ENCODE measurements at places on chromosomes 3 and 15.

GRCh38 chr3:20225769-20226168, 39.8 kb upstream of the SGO1 start:
- no peak overlapping the region for H3K27ac ChIP-seq
- no peaks in the 10 kb centered on the region for H3K4me1 ChIP-seq
- no peak for DNase-seq
- H3K36me3 ChIP-seq: peaks cover 3% of the 10 kb centered on the region
- no peak overlapping the region for H3K4me3 ChIP-seq

GRCh38 chr15:72532991-72533601, 59.0 kb downstream of the ARIH1 start:
- H3K27ac ChIP-seq: peak overlapping the region; percentile 21
- DNase-seq: no peak
- no peaks in the 10 kb centered on the region for H3K27me3 ChIP-seq
- H3K4me3 ChIP-seq: no peak overlapping the region

DNA sequence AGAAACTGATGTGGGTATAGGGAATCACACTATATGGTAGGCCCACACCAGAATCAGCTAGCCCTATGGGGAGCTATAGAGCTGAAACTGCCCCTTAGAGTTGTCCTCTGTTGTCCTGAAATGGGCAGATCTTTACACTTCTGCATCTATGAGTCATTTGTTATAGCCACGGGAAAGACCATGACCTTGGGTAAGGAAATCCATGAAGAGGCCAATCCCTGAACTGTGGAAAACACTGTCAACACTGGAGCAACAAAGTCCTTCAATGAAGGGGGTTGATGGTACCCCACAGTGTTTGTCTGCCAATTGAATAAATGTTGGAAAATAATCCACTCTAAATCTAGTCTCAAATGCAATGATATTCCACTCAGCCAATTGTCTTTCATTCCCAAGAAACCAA, 5.2 kb upstream of the CD200R1 start:
- H3K27me3 ChIP-seq: no peaks in the 10 kb centered on the region
- H3K4me1 ChIP-seq: peaks cover 52% of the 10 kb centered on the region
- no peaks in the 10 kb centered on the region for H3K36me3 ChIP-seq
- H3K27ac ChIP-seq: peak overlapping the region; percentile 11

GRCh38 chr15:83066034-83066733, 868 bp downstream of the BTBD1 start:
- H3K27me3 ChIP-seq: no peaks in the 10 kb centered on the region
- H3K4me3 ChIP-seq: no peak overlapping the region
- no peak overlapping the region for H3K27ac ChIP-seq
- no peaks in the 10 kb centered on the region for H3K36me3 ChIP-seq
- no peak for DNase-seq

- no peak overlapping the region for H3K27ac ChIP-seq
- no peak for DNase-seq
- H3K27me3 ChIP-seq: peaks cover 52% of the 10 kb centered on the region
- peaks cover 8% of the 10 kb centered on the region for H3K4me1 ChIP-seq
These were observed 223.0 kb upstream of the LYSMD4 start for GRCh38 chr15:99956022-99956775.

GRCh38 chr3:23961913-23962312, 16.8 kb downstream of the NR1D2 start:
- peak overlapping the region; percentile 79 for H3K27ac ChIP-seq
- H3K4me1 ChIP-seq: peaks cover 35% of the 10 kb centered on the region
- DNase-seq: no peak
- H3K4me3 ChIP-seq: peak overlapping the region; percentile 16
- peaks cover 10% of the 10 kb centered on the region for H3K36me3 ChIP-seq

- peaks cover 2% of the 10 kb centered on the region for H3K36me3 ChIP-seq
- no peak overlapping the region for H3K4me3 ChIP-seq
- no peak for DNase-seq
- H3K27me3 ChIP-seq: peaks cover 20% of the 10 kb centered on the region
- no peak overlapping the region for H3K27ac ChIP-seq
These were observed 42.8 kb downstream of the PRR23E start for GRCh38 chr3:127235706-127236105.

- DNase-seq: no peak
- peaks cover 12% of the 10 kb centered on the region for H3K27me3 ChIP-seq
- no peaks in the 10 kb centered on the region for H3K4me1 ChIP-seq
- no peak overlapping the region for H3K4me3 ChIP-seq
- H3K27ac ChIP-seq: no peak overlapping the region
These were observed 23.2 kb upstream of the PIGZ start for GRCh38 chr3:196991581-196992460.

DNA sequence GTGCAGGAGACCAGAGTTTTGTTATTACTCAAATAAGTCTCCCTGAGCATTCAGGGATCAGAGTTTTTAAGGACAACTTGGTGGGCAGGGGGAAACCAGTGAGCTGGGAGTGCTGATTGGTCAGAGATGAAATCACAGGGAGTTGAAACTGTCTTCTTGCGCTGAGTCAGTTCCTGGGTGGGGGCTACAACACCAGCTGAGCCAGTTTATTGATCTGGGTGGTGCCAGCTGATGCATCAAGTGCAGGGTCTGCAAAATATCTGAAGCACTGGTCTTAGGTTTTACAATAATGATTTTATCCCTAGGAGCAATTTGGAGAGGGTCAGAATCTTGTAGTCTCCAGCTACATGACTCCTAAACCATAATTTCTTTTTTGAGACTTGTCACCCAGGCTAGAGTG, 13.8 kb upstream of the ZNF662 start:
- H3K36me3 ChIP-seq: peaks cover 6% of the 10 kb centered on the region
- peaks cover 5% of the 10 kb centered on the region for H3K4me1 ChIP-seq
- peaks cover 50% of the 10 kb centered on the region for H3K27me3 ChIP-seq

DNA sequence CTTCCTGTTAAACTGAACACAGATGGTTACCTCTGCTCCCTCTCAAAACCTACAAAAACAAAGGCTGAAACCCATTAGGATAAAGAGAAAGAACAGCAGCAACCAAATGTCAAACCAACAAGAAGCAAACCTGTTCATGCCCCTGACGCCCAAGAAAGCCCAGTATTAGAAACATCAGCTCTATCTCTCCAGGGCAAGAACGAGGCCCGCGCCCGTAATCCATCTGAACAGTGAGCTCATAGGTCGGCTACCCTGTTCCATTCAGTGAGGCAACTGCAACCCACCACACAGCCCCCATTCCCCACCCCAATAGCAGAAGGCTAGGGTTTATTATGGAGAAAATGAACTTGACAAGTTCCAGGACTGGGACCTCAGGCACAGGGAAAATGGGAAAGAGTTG, 10.0 kb downstream of the LSG1 start:
- H3K36me3 ChIP-seq: peaks cover 5% of the 10 kb centered on the region
- no peak overlapping the region for H3K4me3 ChIP-seq
- H3K4me1 ChIP-seq: peaks cover 13% of the 10 kb centered on the region
- no peak for DNase-seq
- peak overlapping the region; percentile 14 for H3K27ac ChIP-seq

GRCh38 chr3:56595975-56596840, 39.2 kb downstream of the CCDC66 start:
- no peak overlapping the region for H3K4me3 ChIP-seq
- DNase-seq: no peak
- peak overlapping the region; percentile 94 for H3K27ac ChIP-seq
- no peaks in the 10 kb centered on the region for H3K27me3 ChIP-seq

DNA sequence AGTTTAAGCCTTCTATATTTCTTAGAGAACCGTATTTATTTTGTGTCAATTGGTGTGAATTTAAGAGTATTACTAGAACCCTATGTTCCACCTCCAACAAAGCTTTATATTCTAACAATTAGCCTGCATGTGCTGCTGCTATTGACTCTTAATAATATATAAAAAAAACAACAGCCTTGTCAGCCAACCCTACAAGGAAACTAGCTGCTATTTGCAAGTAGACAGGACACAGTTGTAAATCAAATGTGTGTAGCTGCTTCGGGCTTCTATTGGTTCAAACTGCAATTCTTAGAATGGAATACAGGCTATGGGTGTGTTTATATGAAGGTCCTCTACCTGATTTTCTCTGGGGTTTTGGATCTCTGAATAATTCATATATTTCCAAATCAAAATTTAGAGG, 60.7 kb downstream of the ZBTB20 start:
- no peaks in the 10 kb centered on the region for H3K36me3 ChIP-seq
- H3K4me1 ChIP-seq: peaks cover 19% of the 10 kb centered on the region
- H3K27ac ChIP-seq: no peak overlapping the region
- no peaks in the 10 kb centered on the region for H3K27me3 ChIP-seq
- H3K4me3 ChIP-seq: no peak overlapping the region

DNA sequence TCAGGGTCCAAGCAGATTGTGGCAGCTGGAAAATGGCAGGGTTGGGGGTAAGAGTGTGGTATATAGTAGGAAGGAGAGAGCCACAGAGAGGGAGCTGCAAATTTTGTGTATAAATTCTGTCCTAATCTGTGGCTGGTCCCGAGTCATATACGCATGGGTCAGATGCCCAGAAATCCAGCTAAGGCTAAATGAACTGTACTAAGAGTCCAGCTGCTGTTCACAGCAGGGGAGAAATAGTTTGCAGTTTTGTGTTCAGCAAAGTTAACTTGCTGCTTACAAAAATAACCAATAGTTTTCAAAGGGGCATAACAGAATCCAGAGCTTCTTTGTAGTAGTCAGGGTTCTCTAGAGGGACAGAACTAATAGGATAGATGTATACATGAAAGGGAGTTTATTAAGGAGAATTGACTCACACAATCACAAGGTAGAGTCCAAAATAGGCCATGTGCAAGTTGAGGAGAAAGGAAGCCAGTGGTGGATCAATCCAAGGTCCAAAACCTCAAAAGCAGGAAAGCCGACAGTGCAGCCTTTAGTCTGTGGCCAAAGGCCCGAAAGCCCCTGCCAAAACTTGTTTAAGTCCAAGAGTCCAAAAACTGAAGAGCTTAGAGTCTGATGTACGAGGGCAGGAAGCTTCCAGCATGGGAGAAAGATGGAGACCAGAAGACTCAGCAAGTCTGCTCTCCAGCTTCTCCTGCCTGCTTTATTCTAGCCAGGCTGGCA, 146.1 kb upstream of the KBTBD8 start:
- H3K4me3 ChIP-seq: no peak overlapping the region
- H3K36me3 ChIP-seq: peaks cover 3% of the 10 kb centered on the region
- no peak for DNase-seq
- H3K27me3 ChIP-seq: peaks cover 12% of the 10 kb centered on the region

- H3K4me1 ChIP-seq: peaks cover 27% of the 10 kb centered on the region
- H3K27ac ChIP-seq: no peak overlapping the region
- DNase-seq: no peak
- H3K4me3 ChIP-seq: no peak overlapping the region
These were observed 77.2 kb downstream of the CD200R1L start for GRCh38 chr3:112769286-112769978.

DNA sequence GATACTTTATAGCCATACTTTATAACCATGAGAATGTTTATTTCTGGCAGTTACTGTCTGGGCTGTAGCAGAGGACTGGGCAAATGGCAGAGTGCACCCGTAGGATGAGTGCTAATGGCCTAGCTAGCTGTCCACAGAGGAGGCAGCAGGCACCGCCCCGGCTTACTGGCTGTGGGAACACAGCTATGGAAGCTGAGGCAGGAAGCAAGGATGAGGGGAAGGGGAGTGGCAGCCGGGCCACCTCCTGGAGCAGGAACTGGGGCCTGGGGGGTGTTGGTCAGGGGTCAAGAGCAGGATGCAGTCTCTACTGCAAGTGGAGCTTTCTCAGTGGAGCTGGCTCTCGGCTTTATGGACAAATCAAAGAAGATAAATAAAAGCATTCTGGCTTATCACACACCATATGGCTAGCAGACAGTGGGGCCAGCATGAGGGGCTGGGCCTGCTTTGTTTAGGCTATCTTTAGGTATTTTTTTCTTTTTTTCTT, 316.8 kb upstream of the CTDSPL start:
- no peaks in the 10 kb centered on the region for H3K4me1 ChIP-seq
- no peak overlapping the region for H3K4me3 ChIP-seq
- peaks cover 30% of the 10 kb centered on the region for H3K27me3 ChIP-seq
- DNase-seq: no peak
- no peaks in the 10 kb centered on the region for H3K36me3 ChIP-seq
- H3K27ac ChIP-seq: no peak overlapping the region

DNA sequence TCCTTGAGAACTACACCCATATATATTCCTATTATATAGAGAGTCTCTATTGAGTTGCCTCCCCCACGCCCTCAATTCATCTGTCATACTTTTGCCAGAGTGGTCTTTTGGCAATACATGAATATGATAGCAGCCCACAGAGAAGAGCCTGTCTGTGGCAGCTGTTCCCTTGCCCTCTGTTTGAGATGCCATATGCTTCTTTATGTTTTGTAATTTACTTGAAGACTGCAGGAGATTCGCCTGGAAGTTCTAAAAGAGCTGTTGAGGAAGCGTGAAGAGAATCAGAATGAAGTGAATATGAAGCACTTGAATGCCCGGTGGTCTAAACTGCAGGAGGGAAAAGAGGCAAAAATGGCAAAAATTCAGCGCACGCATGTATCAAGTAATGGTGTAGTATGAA, 27.2 kb downstream of the CFAP91 start:
- H3K27ac ChIP-seq: no peak overlapping the region
- H3K4me3 ChIP-seq: no peak overlapping the region
- peaks cover 6% of the 10 kb centered on the region for H3K27me3 ChIP-seq
- peaks cover 4% of the 10 kb centered on the region for H3K4me1 ChIP-seq

- no peak overlapping the region for H3K27ac ChIP-seq
- H3K4me3 ChIP-seq: peak overlapping the region; percentile 93
- peaks cover 64% of the 10 kb centered on the region for H3K4me1 ChIP-seq
- DNase-seq: no peak
These were observed 20.7 kb downstream of the TBC1D2B start for GRCh38 chr15:78056714-78057269.

DNA sequence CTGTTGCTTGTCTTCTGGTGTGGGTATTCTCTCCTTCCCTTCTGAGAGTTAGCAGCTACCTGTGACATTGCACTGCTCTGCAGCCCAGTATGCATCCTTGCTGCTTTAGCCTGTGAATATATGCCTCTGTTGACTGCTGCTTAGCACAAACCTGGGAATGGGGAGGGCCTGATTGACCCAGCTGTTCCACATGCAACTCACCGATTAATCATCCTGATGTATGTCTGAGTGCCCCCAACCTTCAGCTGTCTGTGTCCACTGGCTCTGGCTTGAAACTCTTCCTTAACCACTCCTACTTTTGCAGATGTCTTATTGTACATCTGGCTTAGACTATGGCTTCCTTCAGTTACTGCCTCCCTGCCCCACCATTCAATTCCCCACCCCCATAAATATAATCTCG, 119.1 kb downstream of the RASA2 start:
- peaks cover 3% of the 10 kb centered on the region for H3K36me3 ChIP-seq
- peaks cover 9% of the 10 kb centered on the region for H3K4me1 ChIP-seq
- H3K27ac ChIP-seq: peak overlapping the region; percentile 65
- H3K27me3 ChIP-seq: no peaks in the 10 kb centered on the region

- H3K4me1 ChIP-seq: peaks cover 2% of the 10 kb centered on the region
- no peak overlapping the region for H3K4me3 ChIP-seq
- DNase-seq: no peak
- no peaks in the 10 kb centered on the region for H3K27me3 ChIP-seq
- peaks cover under 1% of the 10 kb centered on the region for H3K36me3 ChIP-seq
- H3K27ac ChIP-seq: no peak overlapping the region
These were observed 169.1 kb downstream of the NSMCE3 start for GRCh38 chr15:29100486-29101000.

- no peak overlapping the region for H3K4me3 ChIP-seq
- H3K27me3 ChIP-seq: peaks cover 25% of the 10 kb centered on the region
- peaks cover 3% of the 10 kb centered on the region for H3K4me1 ChIP-seq
- H3K27ac ChIP-seq: no peak overlapping the region
- DNase-seq: no peak
These were observed 80.6 kb downstream of the GTF2E1 start for GRCh38 chr3:120823156-120823555.

Data from T-helper 17 cell (primary cell).